ENCODE measurements at places on chromosomes 6 and 20.

- no peak overlapping the region for H3K4me3 ChIP-seq
- no peaks in the 10 kb centered on the region for H3K4me1 ChIP-seq
- no peak overlapping the region for H3K27ac ChIP-seq
- H3K27me3 ChIP-seq = no peaks in the 10 kb centered on the region
- DNase-seq = no peak
- H3K36me3 ChIP-seq = no peaks in the 10 kb centered on the region
Observed at GRCh38 chr6:90095788-90096187, 200.9 kb downstream of the BACH2 start.

DNA sequence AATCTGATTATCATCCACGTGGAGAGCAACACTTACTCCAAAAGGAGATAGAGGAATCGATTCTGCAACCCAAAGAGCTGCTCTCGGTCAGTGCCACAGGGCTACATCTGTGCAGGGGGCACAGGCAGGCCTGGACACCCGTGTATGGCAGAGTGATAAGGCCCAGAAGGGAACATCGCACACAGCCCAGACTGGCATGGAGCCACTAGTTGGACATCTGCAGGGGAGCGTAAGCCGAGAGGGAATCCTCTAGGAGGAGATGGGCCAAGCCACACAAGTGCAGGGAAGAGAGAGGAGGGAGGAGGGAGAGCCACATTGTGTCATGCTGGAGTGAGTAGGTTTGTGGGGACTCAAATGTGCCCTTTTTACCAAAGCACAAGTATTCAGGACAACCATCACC lies 50.4 kb upstream of the ENTPD6 start:
- no peaks in the 10 kb centered on the region for H3K36me3 ChIP-seq
- no peaks in the 10 kb centered on the region for H3K27me3 ChIP-seq
- H3K4me1 ChIP-seq = no peaks in the 10 kb centered on the region
- no peak overlapping the region for H3K4me3 ChIP-seq
- no peak overlapping the region for H3K27ac ChIP-seq

DNA sequence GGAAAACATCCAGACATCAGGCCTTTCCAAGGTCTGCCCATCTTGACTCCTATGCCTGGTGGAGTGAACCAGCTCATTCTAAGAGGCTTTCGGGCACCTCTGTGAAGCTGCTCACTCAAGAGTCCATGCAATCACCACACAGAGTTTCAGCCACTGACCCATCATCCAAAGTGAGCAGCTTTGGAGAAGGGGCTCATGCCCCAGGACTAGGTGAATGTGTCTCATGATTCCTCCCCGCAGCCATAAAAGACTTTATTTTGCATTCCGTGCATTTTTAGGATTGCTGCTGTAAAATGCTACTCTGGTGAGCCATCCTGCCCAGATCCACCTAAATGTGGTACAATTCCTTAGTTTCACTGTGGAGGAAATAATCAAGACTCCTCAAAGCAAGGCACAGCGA lies 44.5 kb upstream of the EZR start:
- no peak overlapping the region for H3K4me3 ChIP-seq
- H3K36me3 ChIP-seq = no peaks in the 10 kb centered on the region
- no peaks in the 10 kb centered on the region for H3K27me3 ChIP-seq
- H3K27ac ChIP-seq = peak overlapping the region; percentile 89
- peaks cover 53% of the 10 kb centered on the region for H3K4me1 ChIP-seq

GRCh38 chr20:37317316-37317715 lies 27.9 kb downstream of the MANBAL start:
- DNase-seq = no peak
- no peaks in the 10 kb centered on the region for H3K27me3 ChIP-seq
- no peak overlapping the region for H3K27ac ChIP-seq
- no peak overlapping the region for H3K4me3 ChIP-seq

GRCh38 chr6:120378582-120379220 lies 955.6 kb downstream of the TBC1D32 start:
- no peak overlapping the region for H3K27ac ChIP-seq
- H3K4me1 ChIP-seq = no peaks in the 10 kb centered on the region
- DNase-seq = no peak
- no peak overlapping the region for H3K4me3 ChIP-seq
- no peaks in the 10 kb centered on the region for H3K27me3 ChIP-seq

All from Caco-2 (cell line).